T-helper 17 cell (primary cell): ENCODE measurements at places on chromosomes 1 and 21. TPM values are rescaled to one million over a fixed set of nuclear protein-coding genes. Genes with fewer than 3 reads are reported as not detected.

DNA sequence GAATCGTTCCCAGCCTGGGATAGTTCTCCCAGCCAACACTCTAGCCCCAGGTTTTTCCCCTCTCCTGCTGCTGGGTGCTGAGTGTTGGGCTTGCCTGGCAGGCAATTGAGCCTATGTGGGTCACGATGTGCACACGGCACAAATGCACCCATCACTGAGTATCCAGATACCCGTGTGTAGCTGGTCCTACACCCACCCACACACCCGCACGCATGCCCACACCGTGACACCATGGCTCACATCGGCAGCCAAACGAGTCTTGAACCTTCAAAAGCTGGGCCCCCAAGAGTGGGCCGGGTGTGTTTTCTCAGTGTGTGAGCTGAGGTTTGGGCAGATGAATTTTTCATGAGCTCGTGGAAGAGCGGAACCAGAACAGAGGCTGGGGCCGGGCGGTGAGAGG lies 188.5 kb downstream of the GRIK3 start:
- no peak for DNase-seq

DNA sequence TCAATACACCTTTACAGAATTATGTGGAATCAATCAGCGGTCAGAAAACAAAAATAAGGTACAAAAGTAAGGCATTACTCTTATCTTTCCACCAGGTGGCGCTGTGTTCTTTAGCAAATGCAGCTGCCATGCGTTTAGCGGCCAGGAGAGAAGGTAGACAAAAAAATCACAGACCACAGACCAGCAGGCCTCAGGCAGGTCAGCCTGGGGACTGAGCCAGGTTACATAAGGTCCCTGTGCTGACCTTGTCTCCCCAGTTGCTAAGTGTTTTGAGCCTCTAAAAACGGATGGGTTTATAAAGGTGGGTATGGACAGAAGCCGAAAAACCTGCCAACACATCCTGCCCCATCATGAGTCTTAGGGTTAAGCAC lies 2.8 kb downstream of the RGS16 start:
- DNase-seq, result peak; percentile 40

- DNase-seq, result no peak
Measured at GRCh38 chr1:186207391-186208085, 167.5 kb downstream of the TPR start.

DNA sequence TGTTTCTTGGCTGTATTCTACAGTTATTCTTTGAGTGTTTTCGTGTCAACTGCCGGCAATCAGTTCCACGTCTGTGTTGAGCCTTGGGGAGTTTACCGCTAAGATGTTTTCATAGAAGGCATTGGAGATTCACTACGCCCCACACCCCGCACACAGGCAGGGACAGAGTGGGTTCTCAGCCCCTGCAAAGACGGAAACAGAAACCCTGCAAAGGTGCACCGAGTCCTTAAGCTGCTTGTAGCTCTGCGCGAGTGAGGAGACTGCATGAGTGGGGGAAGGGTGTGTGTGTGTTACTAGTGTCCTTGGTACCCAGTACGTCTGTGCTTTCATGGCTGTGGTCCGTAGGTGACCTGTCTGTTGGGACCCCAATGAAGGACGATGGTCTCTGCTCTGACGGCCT lies 1.9 kb downstream of the LHX4 start:
- DNase-seq, result no peak

DCST2 gene
- 0.94 TPM for total RNA-seq
